ENCODE measurements at places on chromosomes 1 and 21.

DNA sequence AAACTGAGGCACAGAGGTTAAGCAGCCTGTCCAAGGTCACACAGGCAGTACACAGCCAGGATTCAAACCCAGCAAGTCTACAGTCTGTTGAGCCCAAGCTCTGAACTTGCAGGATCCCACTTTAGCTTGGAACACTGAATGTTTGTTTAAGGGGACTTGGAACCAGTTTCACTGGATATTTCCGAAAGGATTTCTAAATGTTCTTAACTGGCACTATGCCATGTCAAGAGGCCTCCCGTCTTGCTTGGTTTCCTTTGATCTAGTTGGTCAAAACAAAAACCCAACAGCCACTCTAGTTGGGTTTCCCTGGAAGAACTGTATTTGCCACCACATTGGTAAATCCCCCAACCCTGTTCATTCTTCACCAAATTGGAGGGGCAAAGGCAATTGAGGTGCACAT, 317.6 kb upstream of the KAZN start:
- DNase-seq, result no peak

DNA sequence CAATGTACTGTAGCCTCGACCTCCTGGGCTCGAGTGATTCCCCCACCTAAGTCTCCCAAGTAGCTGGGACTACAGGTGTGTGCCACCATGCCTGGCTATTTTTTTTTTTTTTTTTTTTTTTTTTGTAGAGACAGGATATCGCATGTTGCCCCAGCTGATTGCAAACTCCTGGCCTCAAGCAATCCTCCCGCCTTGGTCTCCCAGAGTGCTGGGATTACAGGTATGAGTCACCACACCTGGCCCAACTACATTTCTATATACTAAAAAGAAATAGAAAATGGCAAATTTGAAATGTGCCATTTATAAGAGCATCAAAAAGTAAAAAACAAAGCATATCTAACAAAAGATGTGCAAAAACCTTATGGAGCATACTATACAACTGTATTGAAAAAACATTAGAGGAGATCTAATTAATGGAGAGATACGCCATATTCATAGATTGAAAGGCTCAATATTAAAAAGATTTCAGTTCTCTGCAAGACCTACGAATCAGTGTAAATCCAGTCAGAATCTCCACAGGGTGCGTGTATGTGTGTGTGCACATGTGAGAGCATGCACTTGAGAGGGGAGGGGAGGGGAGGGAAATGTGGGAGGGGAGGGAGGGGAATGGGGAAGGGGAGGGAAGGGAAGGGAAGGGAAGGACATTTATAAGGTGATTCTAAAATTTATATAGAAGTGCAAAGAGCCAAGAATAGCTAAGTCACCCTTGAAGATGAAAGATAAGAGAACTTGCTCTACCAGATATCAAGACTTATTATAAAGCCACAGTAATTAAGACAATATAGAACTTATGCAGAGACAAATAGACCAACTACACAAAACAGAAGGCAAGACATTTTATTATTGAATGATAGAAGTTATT, 15.5 kb upstream of the PADI4 start:
- no peak for DNase-seq

- no peak for DNase-seq
These were observed 47.6 kb downstream of the ADARB1 start for GRCh38 chr21:45122030-45122429.

DNA sequence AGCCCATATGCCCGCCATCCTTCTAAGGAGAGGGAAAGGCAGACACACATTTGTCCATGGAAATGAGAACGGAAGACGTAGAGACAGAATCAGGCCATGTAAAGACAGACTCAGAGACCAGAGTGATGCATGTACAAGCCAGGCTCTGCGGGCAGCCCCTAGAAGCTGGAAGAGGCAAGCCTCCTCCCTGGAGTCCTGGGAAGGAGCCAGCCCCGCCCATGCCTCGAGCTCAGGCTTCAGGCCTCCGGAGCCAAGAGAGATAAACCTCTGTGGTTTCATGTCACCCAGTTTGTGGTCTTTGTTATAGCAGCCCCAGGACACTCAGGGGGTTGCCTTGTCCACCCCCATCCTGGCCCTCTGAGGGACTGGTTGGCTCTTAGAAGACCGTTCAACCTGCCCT, 11.6 kb downstream of the PDE9A start:
- no peak for DNase-seq

DNA sequence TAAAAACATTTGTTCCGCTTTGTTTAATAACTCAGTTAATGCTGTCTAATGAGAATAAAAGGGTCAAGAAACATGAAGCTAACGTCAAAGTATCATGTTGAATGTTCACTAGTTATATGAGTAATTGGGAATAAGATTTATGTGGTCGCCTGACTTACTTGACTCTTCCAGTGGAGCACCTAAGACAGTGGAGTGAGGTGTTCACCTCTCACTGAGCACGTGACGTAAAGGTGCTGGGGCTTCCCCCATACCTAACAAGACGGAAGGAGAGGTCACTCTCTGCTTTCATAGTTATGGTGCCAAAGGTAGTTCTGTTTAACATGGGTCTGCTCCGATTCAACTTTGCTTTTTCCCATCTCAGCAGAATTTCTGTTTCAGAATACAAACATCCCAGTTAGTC, 686 bp downstream of the KMO start:
- no peak for DNase-seq

DNA sequence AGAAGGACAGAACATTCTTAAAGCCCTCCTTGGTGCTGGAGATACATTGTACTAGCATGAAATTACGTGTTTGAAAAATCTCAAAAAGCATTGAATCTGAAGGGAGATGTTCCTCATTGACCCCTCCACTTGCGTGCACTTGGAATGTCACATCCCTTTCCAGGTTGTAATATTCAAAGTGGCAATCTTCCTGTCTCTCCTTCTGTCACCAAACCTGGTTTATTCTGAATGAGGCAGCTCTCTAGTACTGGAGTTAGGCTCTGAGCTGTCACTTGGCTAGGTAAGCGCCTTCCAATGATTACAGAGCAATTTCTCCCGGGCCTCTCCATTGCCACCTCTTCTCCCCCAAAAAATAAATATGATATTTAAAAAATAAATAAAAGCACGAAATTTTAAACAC, 855 bp downstream of the DSCAM start:
- DNase-seq, result no peak

DNA sequence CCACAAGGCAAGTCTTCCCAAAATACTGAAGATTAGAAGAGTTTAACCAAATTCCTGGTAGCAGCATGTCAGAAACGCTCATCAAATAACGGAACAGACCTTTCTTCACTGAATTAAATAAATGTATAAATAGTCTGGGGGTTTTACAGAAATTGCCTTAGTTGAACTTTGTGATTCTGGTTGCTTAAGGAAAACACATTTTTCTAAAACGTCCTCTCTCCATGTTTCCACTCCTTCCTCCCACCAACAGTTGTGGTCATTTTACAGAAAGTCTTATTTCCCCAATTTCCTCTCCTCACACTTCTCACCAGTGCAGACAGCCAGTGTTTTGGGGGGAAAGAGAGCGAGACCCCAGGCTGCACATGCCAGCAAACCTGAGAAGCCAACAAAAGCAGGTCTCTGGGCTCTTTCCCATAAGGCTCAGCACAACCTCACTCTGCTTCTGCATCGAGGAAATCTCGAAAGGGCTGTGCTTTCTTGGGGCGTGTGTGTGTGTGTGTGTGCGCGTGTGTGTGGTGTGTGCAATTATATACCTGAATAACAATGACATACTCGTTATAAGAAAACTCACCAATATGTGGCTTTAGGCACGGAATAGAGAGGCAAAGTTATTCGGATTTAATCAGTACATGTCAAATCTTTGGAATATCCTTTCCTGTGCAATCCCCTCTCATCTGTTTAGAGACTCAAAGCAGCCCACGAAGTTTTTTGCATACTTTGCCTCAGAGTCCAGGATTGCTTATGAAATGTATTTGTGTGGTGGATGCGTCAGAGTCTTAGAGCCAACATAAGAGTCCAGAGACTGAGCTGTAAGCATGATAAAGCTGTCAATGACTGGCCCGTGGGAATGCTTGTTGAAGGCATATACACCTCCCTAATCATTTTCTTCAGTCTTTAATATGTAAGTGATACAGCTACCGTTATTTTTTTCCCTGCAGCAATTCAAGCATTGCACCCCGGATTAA, 2.0 kb downstream of the KCNJ15 start:
- no peak for DNase-seq

DNA sequence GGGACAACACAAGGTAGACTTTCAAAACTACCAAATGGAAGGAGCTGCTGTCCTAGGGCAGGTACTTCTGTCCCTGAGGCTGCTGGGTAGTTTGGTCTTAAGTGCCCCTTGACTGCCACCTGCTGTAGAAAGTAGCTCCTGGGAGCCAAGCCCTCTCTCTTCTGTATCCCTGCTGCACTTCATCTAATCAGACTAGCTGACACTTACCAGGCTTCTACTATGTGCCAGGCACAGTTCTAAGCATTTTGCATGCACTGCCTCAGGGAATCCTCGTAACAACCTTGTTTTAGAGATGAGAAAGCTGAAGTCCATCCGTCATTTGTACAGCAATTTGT, 15.9 kb upstream of the SRSF4 start:
- DNase-seq, result no peak

- no peak for DNase-seq
These were observed 9.8 kb downstream of the DNAJC6 start for GRCh38 chr1:65319141-65319540.

- no peak for DNase-seq
These were observed 306.2 kb downstream of the TTLL7 start for GRCh38 chr1:83692524-83693381.

GRCh38 chr1:119679223-119679622, 31.2 kb upstream of the ZNF697 start:
- no peak for DNase-seq

DNA sequence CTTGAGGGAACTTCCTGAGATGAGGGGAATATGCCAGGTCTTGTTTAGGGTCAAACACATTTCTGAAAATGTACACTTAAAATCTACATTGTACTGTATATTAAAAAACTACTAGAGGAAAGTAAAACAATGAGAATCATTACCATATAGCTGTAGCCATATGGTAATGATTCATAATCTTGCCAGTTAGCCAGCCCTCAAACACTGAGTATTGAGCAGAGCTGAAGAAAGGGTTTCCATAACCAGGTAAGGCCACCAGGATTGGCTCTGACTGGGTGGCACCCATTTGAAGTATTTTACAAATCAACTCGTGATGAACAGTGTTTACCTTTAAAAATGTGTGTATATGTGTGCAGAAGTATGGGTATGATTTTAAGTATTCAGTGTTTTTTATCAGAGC, 226.7 kb downstream of the SLC45A1 start:
- no peak for DNase-seq

DNA sequence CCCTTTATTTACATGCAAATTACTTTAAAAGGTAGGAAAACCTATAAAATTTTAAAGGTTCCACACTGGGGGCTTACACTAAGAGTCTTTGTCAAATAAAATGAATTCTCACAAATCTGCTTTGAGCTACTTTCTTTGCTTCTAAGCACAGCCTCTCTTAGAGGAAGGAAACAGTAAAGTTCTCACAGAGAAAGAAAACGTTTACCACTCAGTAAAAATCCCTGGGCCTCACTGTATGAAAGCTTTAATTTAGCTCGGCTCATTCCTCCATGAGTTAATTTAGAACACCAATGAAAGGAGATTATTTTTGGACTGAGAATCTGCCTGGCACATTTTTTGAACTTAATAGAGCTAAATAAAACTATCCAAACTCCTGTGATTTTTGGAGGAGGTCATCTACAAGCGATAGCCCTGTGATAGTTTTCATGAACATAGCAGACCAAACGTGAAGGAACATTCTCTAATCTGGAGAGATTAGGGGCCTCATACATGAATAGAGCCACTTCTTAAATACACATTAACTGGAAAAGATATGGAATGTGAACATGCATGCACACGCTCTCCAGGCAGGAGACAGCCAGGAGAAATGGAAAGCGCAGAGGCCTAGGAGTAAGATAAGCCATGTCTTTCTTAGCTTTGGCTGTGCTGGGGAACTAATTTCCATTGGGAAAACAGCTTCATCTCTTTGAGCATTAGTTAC, 32.8 kb downstream of the PRRX1 start:
- DNase-seq, result no peak
